ENCODE measurements at places on chromosomes 13 and 19. TPM values are rescaled to one million over a fixed set of nuclear protein-coding genes. Genes with fewer than 3 reads are reported as not detected.

The GFY gene
- not detected for total RNA-seq

The IFNL1 gene
- not detected for total RNA-seq

The AP1M2 gene
- not detected for total RNA-seq

The ICAM4 gene
- not detected for total RNA-seq

The CEACAM20 gene
- total RNA-seq, result not detected

The OR7E24 gene
- not detected for total RNA-seq

The GIPR gene
- 5.0 TPM for total RNA-seq

The ZNF135 gene
- total RNA-seq, result 11.0 TPM

The ZNF665 gene
- total RNA-seq, result 8.4 TPM

The JSRP1 gene
- not detected for total RNA-seq

GRCh38 chr19:10861103-10861651 is 10.2 kb upstream of the CARM1 start:
- no peak for DNase-seq

DNA sequence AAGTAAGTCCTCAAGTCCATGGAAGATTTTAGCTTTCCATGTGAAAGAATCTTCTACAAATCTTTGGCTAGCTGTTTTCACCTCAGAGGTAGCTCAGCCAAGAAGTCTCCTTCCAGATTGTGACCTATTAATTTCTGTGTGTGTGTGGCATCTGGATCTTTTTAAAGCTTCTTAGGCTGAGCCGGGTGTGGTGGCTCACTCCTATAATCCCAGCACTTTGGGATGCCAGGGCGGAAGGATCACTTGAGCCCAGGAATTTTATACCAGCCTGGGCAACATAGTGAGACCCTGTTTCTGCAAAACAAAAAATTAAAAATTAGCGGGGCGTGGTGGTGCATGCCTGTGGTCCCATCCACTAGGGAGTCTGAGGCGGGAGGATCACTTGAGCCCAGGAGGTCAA is 13.4 kb upstream of the SLC44A2 start:
- DNase-seq, result no peak

GRCh38 chr13:35618565-35619083 is 142.1 kb upstream of the MAB21L1 start:
- no peak for DNase-seq

DNA sequence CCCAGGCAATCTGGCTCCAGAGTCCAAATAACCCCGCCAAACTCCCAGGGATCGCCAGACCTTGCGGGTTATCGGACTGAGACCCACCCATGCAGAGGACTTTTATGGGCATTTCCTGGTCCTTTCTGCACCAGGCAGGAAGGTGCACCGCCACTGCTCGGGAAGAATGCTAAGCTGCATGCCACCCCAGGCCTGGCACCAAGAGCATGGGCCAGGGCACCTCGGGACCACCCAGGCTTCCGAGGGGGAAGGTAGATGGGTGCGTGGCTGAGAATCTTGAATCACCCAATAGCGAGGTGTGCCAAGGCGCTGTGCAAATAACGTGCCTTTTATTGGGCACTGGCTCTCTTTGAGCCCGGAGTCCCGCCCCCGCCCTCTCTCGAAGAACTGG is 422 bp upstream of the ZNF575 start:
- DNase-seq, result peak; percentile 72

DNA sequence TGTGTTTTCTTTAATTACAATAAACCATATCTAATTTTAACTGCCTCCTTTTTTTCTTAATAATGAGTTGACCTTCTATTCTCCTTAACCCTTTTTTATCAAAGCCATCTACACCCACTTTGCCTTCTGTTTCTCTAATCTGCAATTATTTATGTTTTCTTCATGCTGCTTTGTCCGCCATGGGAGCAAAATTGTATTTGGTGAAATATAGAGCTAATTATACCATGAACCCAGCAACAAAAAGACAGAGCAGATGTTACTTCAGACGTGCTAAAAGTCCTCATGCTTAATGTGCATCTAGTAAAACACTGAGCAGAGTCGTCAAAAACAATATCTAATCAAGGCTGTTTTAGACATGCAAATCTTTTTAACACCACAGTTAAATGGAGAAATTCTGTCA is 264.7 kb downstream of the DACH1 start:
- no peak for DNase-seq

DNA sequence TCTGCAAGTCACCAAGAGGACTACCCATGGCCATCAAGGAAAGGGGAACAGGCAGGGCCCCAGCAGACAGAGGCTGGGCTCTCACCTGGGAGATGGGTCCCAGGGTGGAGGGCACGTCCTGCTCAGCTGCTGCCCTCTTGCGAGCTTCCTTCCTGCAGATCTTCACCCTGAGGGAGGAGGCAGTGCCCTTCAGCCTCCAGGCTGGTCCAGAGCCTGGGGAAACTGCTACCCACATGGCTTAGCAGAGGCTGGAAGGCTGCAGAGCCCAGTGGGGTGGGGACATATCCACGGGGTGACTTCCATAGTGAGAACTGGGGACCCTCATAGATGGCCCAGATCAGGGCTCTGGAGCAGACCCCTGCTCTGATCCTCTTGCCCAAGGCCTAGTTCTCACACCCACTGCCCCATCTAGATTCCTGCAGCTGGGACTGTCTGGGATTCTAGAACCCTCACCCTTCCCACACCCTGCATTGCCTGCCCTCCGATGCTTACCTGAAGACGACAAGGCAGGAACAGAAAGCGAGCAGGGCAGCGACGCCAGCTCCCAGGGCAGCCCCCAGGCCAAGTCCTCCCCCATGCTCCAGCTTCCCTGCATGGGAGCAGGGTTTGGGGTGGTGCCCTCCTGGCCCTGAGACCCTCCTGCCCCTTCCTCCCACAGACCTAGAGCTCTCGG is 9.0 kb downstream of the SIGLEC11 start:
- DNase-seq, result no peak

GRCh38 chr13:39364947-39365468 is 238.0 kb downstream of the LHFPL6 start:
- no peak for DNase-seq

GRCh38 chr13:46307554-46307953 is 79.5 kb downstream of the RUBCNL start:
- no peak for DNase-seq

DNA sequence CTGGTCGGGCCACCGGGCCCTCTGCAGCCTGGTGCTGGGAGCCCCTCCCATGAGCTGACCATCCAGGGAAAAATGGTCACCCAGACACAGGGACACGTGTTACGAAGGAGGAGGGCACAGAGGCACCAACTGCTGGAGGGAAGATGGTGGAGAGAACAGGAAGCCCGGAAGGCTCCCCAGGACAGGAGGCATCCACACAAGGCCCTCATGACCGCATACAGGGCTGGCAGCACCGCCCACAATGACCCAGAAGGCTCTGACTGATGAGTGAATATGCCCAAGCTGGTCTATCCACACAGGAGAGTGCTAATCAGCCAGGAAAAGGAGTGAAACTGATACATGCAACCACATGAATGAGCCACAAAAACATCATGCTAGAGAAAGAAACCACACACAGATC is 14.0 kb upstream of the TMEM86B start:
- DNase-seq, result no peak

GRCh38 chr19:55253842-55254624 is 4.8 kb downstream of the PPP6R1 start:
- no peak for DNase-seq

DNA sequence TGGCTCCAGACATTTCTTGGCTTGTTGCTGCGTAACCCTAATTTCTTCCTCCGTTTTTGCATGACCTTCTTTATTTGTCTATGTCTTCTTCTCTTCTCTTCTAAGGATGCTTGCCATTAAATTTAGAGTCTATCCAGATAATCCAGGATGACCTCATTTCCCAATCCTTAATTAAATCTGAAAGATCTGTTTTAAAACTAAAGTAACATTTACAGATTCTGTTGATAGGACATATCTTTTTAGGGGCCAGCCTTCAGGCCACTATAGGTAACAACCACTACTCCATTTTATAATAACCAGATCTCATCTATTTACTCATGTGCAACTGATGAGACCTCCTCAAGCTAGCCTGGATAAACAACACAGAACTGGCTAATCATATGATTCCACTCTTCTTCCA is 490.5 kb upstream of the SLC10A2 start:
- no peak for DNase-seq

Data from sciatic nerve (tissue), 2 donors.